SHP77 (cell line): ENCODE measurements at places on chromosomes 13 and 19.

GRCh38 chr13:49657241-49657641 lies 28.9 kb downstream of the ARL11 start:
- no peak for DNase-seq

DNA sequence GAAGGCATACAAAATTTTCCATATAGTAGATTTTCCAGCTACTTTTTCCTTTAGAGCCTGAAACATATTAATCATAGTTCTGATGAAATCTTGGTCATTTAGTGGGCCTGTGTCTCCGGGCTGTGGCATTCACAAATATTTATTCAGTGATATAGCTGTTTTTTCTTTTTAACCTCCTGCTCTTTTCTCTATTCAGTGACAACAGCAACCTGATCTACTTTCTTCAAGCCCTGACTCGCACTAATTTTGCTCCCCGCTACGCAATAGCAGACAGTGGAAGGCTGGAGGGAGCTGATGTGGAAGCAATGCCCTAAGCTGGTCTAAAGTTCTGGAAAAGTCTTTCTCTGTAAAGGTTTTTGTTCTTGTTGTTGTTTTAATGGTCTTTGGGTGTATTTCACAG lies 289.7 kb downstream of the SLITRK6 start:
- peak; percentile 25 for DNase-seq

DNA sequence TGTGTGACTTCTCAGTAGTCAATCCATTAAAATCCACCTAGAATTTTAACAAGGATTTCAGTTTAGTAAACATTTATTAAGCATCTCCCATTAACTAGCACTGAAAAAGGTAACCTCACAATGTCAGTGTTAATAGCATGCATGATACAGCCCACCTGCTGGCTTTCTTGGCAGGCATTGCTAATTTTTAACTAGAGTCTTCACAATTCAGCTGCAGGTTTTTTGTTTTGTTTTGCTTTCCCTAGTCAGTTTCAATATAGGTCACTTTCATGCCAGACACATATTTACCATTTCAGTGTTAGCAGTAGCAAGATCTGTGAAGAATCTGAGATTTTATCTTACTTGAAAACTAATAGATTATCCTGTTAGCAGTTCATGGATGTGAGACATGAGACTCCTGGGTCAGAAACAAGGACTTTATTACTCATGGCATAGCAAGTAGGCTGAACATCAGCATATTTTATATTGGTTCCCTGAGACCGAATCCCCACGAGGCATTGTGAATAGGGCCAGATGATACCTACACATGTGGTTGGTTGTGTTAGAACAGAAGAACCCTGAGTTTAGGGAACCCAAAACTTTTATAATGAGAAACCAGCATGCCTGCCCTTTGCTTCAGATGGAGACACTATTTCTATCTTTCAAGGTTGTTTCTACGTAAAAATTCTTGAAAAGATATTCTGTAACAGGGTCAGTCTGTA lies 198.0 kb upstream of the HTR2A start:
- no peak for DNase-seq

GRCh38 chr19:12137221-12137940 lies 2.8 kb downstream of the ZNF20 start:
- DNase-seq = no peak

GRCh38 chr13:64057372-64058020 lies 2641.8 kb upstream of the PCDH20 start:
- DNase-seq = no peak

GRCh38 chr13:73722120-73722519 lies 412.1 kb downstream of the KLF12 start:
- DNase-seq = no peak

GRCh38 chr13:96898646-96899254 lies 95.5 kb downstream of the OXGR1 start:
- no peak for DNase-seq

DNA sequence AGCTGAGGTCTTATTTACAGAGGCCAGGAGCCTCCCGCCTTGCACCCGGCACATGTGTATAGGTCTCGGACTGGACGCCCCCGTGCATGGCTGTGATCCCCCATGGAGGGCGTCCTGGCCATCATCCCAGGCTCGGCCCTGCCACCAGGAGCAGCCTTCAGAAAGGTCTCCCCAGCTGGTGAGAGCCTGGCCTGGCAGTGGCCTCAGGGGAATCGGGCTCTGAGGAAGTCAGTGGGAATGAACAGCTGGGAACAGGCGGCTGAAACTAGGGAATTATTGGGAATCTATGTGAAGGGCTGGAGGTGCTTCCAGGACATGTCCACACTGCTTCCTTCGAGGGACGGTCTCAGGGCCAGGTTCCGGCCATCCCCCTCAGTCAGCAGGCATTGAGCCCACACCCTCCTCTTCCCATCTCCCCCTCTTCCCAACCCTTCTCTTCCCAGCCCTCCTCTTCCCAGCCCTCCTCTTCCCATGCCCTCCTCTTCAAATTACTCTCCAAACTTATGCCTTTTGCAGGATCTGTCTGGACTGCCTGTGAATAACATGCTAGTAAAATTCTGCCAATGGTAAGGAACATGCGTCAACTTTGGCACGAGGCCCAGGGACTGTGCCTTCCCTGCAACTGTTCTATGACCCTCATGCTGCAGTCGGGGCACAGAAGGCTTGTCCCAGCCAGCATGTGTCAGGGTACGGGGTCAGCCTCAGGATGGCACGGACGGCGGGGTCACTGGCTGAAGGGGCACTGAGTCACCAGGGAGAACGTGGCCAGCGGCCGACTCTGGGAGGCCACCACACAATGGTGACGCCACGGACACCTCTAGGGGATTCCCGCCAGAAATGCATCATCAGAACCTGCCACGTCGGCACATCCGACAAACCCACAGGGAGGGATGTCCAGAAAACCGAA lies 24.2 kb upstream of the C13orf46 start:
- DNase-seq = no peak

GRCh38 chr13:79825959-79826358 lies 345.0 kb downstream of the NDFIP2 start:
- DNase-seq = no peak

DNA sequence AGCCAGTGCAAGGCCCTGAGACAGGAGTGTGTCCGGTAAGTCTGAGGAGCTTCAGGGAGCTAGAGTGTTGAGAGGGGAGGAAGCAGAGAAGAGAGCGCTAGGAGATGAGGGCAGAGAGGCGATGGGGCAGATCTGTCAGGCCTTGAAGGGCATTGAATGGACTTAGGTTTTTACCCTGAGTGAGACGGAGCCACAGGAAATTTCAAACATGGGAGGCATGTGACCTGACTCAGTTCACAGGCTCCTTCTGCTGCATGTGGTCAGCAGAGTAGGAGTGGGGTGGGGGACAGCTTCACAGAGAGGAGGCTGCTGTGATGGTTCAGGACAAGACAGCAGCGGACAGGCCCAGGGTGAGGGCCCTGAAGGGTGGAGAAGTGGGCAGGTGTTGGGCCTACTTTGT lies 2.5 kb upstream of the FAM98C start:
- no peak for DNase-seq

DNA sequence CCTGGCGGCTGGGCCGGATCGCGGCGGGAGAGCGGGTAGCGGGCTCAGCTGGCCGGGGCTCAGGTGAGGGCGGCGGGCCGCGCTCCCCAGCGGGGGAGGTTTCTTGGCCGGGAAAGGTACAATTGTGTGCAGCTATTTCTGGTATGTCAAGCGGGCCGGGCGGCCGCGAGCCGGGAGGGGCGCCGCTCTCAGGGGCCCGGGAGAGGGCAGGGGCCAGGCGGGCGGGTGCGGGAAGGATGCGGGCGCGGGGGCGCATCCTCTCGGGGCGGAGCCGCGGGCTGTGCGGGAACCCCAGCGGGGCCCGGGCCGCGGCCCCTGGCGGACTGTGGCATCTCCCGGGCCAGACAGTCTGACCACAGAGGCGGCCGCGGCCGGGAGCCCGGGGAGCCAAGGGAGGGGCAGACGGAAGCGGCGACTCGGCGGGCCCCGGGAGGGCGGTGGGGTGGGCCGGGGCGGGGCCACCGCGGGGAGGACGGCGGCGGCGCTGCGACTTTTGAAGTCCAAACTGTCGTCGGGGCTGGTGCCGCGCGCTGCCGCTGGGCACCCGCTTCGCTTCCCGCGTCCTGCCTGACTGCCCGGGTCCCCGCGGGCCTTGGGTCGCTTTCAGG lies at the start of gene LMO7:
Gene LMO7 (plus strand): TSS at position 503 of the 608 bp plus-strand sequence. CDS start 328 bp downstream, outside the sequence.
- DNase-seq = peak; percentile 17

- no peak for DNase-seq
Observed at GRCh38 chr19:16615808-16616207, 12.2 kb downstream of the MED26 start.

DNA sequence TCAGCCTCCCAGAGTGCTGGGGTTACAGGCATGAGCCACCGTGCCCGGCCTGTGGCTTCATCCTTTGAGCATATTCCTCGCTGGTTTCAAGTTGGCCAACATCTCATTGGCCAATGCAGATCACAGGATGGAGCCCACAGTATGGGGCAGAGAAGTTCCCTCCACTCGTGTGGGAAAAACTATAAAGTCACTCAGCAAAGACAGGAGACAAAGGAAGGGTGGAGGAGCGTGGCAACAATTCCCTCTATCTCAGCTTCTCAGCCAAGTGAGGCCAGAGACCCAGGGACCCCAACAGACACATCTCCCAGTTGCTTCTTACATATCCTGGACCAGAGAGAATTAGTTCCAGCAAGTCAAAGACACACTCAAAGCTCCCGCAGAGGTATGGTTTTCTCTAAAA lies 184.6 kb upstream of the SOX1 start:
- no peak for DNase-seq

DNA sequence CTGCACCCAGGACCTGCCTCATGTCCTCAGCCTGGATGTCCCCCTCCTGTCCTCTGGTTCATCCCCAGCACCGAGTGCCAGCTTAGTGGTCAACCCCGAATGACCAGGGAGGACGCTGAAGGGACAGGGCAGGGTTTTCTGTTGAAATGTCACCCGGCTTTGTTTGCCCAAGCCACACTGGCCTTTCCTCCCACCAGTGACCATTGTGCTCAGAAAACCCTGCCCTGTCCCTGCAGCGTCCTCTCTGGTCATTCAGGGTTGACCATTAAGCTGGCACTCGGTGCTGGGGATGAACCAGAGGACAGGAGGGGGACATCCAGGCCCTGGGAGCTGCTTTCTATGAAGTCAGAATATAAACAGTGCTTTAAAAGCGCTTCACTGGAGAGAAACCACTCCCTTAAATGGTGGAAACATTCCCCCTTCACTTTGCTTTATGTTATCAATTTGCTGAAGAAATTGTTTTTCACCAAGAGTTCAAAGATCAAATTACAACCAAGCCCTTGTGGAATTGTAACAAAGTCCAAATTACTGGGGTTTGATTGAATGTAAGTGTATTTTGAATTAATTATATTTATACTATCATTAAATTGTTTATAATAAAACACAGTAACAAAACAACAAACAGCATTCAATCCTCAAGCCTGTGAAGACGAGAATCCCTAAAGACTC lies 21.4 kb downstream of the CARS2 start:
- no peak for DNase-seq

GRCh38 chr13:20140487-20140886 lies 20.4 kb downstream of the GJA3 start:
- peak; percentile 8 for DNase-seq

GRCh38 chr19:20051841-20052768 lies 12.8 kb upstream of the ZNF682 start:
- DNase-seq = peak; percentile 81

DNA sequence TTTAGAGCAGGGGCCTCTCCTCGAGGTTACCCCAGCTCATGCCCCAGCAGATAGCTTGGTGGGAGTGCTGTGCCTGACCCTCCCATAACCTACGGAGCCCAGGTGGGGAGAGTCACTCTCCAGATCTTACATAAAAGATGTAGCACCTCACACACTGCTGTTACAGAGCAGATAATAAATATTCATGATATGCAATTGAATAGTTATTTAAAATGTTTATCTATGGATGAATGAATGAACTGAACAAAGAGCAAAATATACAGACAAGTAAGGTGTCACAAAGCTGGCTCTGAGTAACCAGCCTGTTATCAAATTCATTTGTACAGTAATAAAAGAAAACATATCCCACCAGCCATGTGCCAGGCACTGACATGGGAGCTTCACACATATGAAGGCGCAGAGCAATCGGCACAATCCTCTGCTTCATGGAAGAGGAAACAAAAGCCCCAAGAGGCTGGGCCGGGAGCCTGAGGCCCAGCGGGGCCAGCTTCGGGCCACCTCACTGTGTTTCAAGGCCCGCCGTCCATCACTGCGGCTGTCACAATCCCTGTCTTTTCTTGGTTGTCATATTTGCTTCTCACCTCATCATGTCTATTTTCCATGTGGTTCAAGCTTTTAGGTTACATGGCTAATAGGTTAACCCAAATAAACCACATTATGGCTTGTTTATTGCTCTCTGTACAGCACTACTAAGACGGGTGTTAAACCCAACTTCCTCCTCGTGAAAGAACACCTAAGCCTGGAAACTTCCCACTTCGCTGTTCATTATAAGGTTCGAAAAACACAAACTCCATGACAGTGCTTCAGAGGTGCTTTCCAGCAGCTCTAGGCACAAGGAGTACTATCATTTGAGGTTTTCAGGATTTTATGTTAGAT lies 78.4 kb downstream of the IRS2 start:
- DNase-seq = no peak

GRCh38 chr19:10288662-10289166 lies 1.0 kb upstream of the ICAM5 start:
- DNase-seq = peak; percentile 75

- DNase-seq = no peak
Observed at GRCh38 chr13:112582263-112582662, 5.7 kb downstream of the TUBGCP3 start.

- DNase-seq = no peak
Observed at GRCh38 chr13:98685146-98685545, 67.3 kb downstream of the SLC15A1 start.

DNA sequence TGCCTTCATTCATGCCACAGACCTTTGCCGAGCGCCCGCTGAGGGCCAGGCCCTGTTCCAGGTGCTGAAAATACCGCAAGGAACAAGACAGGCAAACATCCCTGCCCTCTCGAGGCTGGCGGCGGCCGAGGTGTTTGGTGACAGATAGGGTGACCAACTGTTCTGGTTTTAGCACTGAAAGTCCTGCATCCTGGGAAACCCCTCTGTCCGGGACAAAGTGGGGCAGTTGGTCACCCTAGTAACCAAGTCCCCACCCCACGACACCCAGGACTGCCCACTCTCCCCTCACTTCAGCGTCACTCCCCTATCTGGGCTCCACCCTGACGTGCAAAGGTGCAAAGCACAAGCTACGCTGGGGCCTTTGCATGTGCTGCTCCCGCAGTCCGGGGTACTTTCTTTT lies 17.3 kb downstream of the ZBTB7A start:
- DNase-seq = no peak

GRCh38 chr19:46497773-46498172 lies 2.1 kb upstream of the PNMA8B start:
- no peak for DNase-seq
